Esophagus mucosa (tissue), 1 donor: ENCODE measurements at places on chromosomes 6 and 20. TPM values are rescaled to one million over a fixed set of nuclear protein-coding genes. Genes with fewer than 3 reads are reported as not detected.

Gene PHACTR3
- total RNA-seq = not detected

DNA sequence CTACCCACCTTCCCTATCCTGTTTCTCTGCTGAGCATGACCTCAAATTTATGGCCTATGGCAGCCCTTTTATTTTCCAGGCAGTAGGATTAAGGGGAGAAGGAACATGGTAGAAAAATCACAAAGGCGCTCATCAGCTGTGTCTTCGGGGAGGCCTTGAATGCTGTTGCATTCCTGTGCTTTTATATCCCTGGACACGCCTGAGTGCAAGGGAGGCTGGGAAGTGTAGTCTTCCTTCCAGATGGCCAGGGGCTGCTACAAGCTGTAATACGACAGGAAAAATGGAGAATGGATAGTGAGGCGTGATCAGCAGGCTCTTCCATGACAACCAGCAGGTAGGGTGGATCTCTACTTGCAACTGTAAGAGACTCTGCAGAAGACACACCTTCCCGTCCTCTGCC lies 210.9 kb upstream of the GGTLC1 start:
- no peak for ATAC-seq

Gene ULBP1
- total RNA-seq = 1.2 TPM

DNA sequence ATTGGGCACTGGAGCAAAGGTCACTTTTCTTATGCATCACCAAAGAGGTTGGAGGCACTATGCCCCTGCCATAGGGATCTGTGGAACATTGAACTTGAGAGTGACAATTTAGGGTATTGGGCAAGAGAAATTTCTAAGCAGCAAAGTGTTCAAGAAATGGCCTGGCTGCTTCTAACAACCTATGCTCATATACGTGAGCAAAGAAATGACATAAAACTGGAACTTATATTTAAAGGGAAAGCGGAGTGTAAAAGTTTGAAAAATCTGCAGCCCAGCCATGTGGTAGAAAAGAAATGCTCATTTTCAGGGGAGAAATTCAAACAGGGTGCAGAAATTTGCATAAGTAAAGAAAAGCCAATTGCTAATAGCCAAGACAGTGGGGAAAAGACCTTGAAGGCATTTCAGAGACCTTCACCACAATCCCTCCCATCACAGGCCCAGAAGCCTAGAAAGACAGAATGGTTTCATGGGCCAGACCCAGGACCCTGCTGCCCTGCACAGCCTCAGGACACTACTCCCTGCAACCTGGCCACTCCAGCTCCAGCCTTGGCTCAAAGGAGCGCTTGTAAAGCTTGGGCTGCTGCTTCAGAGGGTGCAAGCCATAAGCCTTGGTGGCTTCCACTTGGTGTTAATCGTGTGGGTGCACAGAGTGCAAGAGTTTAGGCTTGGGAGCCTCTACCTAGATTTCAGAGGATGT lies 24.4 kb downstream of the NCR2 start:
- ATAC-seq = no peak

Gene LY6G6F
- not detected for total RNA-seq

Gene SGK2
- total RNA-seq = 0.36 TPM

DNA sequence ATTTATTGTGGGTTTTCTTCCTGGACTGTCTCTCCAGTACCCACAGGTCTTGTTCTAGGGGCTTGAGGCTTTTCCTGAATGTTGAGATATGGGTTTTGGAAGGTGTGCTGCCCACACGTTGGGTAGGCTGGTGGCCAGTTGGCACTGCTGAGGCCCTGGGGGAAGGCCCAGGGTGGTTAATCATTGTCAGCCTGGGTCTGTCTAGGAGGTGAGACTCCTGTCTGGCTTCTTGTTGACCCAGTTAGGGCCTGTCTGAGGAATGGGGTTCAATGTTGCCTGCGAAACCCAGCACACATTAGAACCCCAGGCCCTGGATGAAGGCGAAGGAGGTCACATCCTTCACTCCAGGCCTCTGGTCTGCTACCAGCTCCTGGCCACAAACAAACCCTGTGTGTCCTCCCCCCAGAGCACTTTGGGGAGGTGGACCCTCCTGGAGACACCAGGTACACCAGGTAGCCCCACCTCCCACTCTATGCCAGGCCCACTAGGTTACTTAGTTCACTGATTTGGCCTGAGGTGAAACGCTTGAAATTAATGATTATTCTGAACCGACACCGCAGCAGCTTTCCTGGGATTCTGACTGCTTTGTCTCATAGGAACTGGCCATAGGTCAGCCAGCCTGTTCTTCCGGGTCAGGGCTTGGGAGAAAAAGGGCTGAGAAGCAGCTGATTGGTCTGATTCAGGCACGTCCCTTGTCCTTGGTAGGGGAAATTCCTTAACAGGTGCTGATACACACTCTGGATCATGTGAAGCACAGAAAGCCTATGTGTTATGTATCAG lies 15.2 kb downstream of the DNMT3B start:
- no peak for ATAC-seq

DNA sequence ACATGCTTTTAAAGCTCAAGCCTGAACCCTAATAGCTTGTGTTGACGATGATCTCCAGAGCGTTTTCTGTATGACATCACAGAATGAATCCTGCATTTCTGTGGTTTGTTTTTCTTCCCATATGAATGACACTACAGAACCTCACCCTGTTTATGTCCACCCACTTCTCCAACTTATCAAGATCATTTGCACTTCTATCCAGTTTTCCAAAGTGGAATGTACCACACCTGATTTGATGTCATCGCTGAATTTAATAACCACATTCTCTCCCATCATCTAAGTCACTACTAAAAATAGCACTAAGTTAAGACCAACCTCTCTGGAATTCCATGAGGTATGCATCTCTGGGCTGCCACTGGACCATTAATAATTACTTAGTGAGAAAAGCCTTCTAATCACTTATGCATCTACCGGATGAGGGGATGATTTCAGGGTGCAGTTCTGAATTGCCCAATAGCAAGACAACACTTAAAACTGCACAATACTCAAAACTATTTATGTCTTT lies 33.3 kb upstream of the CITED2 start:
- peak; percentile 36 for ATAC-seq

GRCh38 chr6:90490030-90490716 lies 96.7 kb downstream of the MAP3K7 start:
- ATAC-seq = no peak

DNA sequence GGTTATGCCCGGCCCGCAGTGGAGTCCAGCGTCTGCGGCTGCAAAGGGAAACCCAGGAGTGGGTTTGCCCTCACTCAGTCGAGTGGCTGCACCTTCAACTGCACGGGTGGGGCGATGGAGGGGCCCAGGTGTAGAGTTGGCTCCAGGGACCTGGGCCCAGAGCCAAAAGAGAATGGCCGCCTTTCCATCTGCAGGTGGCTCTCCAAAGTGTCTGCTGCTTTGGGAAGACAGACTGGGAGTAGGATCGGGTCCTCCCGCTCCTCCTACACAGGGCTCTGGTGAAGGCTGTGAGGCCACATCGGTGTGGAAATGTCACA lies 80.1 kb downstream of the PTPN1 start:
- ATAC-seq = no peak

- ATAC-seq = no peak
These were observed 17.7 kb downstream of the SNX9 start for GRCh38 chr6:157840776-157841175.

GRCh38 chr6:94300424-94301144 lies 881.2 kb upstream of the EPHA7 start:
- no peak for ATAC-seq

DNA sequence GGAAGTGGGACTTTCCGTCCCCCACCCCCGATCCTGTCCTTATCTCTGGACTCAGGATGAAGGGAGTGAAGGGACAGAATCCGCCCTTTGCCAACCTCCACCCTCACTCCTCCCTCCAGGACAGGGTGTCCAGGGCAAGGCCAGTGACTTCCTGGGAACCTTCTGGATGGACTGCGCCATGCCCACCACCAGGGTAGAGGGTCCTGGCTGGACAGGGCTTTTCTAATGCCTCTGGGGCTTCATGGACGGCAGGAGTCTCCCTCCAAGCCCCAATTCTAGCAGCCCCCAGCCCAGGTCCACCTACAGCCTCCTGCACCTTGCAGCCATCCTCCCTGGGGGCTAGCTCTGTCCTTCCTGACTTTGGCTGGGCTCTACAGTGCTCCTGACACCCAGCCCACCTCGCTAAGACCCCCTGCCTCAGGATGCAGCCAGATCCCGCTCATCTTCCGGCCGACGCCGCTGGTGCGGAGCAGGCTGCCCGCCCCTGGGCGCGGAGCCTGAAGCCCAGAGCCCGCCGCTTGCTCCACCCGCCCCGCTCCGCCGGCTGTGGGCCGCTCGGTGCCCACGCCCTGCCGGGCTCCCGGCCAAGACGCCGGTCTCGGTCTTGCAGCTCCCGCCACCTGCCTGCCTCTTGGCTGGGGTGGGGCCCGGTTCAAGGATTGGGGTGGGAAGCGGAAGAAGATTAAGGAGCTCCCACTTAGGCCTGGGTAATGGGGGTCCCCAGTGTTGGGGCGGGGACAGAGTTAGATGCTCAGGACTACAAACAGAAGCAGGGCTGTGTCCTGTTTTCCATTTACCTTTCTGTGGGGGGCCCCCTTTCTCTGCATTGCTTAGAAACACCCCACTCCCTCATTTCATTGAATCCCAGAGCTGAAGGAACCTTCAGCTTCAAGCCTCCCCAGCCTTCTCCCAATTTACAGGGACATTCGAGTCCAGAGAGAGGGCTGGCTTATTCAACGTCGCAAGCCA lies 72.8 kb downstream of the MDGA1 start:
- peak; percentile 72 for ATAC-seq

DNA sequence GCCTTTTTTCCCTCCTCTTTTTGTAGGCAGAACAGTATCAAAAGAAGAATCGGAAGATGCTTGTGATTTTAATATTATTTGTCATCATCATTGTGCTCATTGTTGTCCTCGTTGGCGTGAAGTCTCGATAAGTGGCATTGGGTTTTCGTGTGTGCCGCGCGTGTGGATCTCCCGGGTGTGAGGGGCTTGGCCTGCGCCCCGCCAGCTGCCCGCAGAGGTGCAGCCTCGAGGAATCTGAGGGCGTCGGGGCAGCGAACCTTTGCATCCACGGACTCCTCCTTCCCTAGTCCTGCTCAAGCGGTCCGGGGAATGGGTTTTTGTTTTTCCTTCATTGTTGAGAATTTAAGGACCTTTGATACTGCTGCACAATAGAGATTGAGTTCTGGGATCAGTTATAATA lies 16.4 kb upstream of the NPEPL1 start:
- no peak for ATAC-seq

- ATAC-seq = no peak
These were observed 31.2 kb downstream of the PNLDC1 start for GRCh38 chr6:159831373-159831679.

GRCh38 chr6:100891079-100891478 lies 9.9 kb upstream of the ASCC3 start:
- no peak for ATAC-seq

- peak; percentile 49 for ATAC-seq
These were observed 146.5 kb downstream of the ZDHHC14 start for GRCh38 chr6:157527471-157527907.

DNA sequence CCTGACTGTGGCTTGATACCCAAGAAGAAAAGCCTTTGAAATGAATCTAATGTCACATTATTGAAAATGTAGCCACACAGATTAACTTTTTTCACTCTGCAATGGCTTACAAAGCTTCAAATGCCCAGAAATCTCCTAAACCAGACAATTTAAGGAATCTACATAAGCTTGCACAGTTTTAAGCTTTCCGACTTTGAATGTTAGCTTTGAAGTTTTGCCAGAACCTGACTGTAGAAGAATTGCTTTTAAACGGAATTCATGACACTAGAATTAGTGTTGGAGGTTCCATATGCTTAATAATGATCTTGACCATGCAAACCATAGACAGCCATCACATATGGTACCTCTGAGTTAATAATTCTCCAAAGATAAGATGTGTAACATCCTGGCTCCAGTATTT lies 798.5 kb upstream of the EPHA7 start:
- no peak for ATAC-seq

- no peak for ATAC-seq
These were observed 11.1 kb downstream of the ADTRP start for GRCh38 chr6:11767458-11767857.

DNA sequence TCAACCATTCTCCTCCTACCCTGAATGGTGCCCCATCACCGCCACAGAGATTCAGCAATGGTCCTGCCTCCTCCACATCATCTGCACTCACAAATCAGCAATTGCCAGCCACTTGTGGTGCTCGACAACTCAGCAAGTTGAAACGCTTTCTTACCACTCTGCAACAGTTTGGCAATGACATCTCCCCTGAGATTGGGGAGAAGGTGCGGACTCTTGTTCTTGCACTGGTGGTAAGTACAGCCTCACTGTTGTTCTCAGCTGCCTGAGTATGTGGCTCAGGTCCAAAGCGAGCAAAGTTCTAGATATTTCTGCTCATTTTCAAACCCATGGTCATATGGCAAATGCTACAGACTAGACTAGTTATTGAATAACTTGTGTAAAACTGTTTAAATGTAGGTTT lies 51.0 kb upstream of the C20orf144 start:
- ATAC-seq = no peak

- ATAC-seq = no peak
These were observed 25.0 kb downstream of the BMP7 start for GRCh38 chr20:57241363-57241991.

Gene OSTM1
- total RNA-seq = 12.8 TPM

Gene CYP24A1
- total RNA-seq = 1.3 TPM

DNA sequence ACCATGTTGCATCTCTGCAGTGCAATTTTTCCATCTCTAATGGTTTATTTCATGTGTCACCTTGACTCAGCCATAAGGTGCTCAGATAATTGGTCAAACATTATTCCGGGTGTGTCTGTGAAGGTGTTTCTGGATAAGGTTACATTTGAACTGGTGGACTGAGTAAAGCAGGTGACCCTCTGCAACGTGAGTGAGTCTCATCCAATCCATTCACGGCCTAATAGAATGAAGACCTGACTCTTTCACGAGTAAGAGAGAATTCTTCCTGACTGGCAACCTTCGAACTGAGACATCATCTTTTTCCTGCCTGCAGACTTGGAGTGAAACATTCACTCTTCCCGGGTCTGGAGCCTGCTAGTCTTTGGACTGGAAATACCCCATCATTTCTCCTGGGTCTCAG lies 77.1 kb upstream of the SLC22A23 start:
- no peak for ATAC-seq

Gene ANKRD66
- total RNA-seq = not detected

Gene HAO1
- not detected for total RNA-seq

- ATAC-seq = peak; percentile 81
These were observed 33.8 kb upstream of the RNF8 start for GRCh38 chr6:37319856-37320480.

DNA sequence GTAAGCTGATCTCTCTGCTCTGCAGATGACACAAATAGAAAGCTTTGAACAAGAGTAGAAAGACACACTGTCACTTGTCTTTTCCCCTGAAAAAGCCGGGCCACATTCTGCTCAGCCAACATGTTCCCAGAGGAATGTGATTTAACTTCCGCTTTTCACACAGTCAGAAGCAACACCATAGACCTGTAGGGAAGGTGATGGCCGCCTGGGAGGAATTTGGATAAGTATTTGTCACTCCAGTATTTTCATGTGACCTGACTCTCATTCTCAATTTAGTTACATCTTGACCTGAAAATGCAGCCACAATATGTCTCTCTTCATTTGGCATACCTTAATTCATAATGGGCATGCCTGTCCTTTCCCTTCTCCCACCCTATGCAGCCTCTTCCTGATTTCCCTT lies 2.0 kb upstream of the GRM1 start:
- no peak for ATAC-seq

Gene TMEM170B
- total RNA-seq = 0.20 TPM
